NCI-H2081 (cell line): ENCODE measurements at places on chromosomes 1 and 21.

- no peak for DNase-seq
These were observed 61.9 kb downstream of the EPB41 start for GRCh38 chr1:28976248-28976647.

DNA sequence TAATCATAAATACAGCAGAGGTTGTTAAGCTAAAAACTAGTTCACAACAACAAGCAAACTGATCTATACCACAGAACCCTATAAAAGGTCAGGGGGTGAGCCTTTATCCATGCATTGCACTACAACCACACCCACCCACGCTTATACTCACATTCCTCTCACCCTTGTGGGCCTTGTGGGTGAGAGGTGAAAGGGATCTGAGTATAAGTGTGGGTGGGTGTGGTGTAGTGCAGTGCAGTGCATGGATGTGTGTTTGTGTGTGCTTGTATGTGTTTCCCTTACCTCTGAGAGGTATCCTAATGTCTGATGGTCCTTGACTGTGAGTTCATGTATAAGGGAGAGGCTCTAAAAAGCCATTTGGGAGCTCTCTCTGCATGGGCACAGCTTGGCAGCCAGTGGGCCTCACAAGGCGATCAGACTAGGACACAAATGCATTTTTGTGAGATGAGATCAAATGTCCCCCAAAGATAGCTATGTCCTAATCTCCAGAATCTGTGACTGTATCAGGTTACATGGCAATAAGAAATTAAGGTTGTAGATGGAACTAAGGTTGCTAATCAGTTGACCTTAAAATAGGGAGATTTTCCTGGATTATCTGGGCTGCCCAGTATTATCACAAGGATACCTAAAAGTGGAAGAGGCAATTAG lies 95.5 kb upstream of the DPT start:
- no peak for DNase-seq

DNA sequence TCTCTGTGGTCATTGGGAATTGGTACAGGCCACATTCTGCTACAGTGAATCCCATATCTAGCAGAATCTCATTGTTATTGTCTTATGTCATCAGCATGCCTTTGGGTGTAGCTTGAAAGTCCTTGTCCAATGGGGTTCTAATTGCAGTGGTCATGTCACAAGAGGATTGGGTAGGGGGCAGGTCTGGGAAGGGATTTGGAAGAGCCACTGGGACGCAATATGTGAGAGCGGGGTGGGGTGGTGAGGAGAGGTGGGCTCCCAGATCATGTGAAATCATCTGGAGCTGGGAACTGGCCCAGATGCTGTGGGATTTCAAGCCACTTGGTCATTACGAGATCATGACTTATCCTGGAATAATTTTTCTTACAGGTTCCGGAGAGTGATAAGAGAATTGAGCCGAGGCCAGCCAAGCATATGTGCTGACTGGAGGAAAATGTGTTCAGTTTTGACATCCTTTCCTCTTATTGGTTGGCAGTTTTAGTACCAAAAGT lies 16.3 kb downstream of the CNIH3 start:
- DNase-seq: no peak

GRCh38 chr1:92186081-92186480 lies 31.6 kb upstream of the C1orf146 start:
- DNase-seq: no peak

DNA sequence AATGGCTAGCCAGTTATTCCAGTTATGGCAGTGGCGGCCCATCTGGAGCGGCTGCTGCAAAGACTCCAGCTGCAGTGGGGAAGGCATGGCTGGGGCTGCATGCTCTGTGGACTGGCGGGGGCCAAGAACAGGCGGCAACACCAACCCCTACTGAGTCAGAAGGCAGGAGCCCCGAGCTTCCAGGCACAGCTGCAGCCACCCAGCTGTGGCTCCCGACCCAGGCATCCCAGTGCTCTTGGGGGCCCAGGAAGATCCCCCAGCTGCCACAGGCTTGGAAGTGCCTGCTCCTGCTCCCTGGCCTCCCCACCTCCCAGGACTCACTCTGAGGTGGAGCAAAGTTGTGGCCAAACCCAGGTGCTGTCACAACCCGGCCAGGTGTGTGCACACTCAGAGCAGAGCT lies 317.0 kb upstream of the RRP15 start:
- DNase-seq: no peak

DNA sequence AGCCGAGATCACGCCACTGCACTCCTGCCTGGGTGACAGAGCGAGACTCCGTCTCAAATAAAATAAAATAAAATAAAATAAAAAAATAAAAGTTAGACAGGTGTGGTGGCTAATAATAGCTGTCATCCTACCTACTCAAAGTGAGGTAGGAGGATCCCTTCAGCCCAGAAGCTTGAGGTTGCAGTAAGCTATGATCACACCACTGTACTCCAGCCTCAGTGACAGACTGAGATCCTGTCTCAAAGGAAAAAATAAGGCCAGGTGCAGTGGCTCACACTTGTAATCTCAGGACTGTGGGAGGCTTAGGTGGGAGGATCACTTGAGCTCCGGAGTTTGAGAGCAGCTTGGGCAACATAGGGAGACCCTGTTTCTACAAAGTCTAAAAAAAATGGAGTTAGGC lies 18.0 kb downstream of the NOL9 start:
- no peak for DNase-seq

- DNase-seq: no peak
These were observed 1.7 kb upstream of the RIPK4 start for GRCh38 chr21:41768437-41769042.

DNA sequence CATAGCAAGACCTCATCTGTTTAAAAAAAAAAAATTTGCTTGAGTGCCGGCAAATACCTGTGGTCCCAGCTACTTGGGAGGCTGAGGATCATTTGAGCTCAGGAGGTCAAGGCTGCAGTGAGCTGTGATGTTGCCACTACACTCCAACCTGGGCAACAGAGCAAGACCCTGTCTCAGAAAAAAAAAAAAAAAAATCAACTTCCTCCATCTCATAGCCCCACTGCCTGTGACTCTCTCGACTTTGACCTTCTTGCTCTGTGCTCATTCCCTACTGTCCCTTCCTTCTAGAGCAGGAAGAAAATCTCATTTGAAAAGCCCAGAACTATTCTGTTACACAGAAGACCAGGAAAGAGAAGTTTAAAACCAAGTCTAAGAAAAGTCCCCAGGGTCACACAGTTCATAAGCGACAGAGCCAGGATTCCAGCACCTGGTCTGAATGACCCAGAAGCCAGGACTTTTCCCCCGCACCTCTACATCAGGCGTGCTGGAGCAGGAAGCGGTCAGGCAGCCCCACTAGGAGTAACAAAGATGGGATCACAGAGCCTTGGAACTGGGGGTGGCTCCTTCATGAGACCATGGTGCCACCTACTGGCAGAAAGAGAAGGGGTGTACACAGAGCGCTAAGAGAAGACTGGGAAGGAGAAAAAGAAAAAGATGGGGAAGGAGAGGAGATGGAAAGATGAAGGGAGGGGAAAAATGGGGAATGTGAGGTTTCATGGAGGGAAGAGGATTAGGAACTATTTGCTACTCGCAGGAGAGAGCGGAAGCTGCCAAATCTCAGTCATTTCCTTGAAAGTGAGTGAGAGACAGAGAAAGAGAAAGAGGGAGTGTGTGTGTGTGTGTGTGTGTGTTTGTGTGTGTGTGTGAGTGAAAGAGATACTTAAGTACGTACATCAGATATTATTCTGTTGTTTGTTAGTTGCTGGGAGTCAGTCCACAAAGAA lies 3.1 kb upstream of the P3R3URF start:
- DNase-seq: peak; percentile 84

DNA sequence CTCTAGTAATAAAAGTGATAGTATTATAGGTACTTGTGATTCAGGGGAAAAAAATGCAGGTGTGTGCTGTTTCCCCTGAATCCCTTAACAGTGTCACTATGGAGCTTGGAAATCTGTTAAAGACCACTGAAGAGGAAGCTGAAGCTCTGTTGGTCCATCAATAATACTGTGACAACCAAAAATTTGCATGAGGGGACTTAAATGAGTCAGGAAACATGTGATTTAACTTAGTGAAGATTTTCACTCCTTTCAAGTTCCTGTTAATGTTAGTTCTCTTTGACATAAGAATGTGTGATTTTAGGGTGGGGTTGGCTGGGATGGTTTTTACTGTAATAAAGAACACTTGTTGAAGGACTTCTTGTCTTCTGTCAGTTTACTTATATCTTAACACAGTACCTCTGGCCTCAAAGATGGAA lies 32.0 kb downstream of the VANGL2 start:
- no peak for DNase-seq

- no peak for DNase-seq
These were observed 35.7 kb downstream of the PTGFR start for GRCh38 chr1:78526496-78526895.

DNA sequence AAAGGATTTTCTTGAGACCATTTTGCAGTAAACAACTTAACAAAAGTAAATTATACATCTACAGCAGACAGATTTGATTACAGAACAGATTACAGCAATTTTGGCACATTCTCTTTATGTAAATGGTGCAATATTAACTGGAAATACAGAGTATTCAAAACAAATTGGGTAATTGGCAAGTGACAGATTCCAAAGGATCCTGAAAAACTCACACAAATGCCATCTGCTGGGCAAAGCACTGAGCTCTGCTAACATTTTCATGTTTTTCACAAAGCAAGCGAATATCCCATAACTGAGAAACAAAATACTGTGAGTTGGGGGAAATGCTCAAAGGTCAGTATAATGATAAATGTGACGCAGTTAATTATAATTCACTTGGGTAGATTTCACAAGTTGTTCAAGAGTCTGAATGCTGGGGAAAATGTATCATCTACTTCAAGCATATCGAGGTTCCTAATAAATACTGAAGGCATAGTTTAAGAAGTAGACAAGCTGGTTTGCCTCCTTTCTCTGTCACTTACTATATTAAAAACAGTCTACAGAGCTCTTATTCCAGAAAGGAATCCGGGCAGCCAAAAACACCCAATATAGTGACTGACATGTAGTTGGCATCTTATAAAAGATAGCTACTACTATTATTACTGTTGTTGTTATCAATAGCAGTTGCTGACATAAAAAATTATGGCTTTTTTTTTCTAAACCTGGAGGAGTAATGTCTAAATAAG lies 75.8 kb upstream of the SDC3 start:
- DNase-seq: no peak

GRCh38 chr1:241513378-241513777 lies 6.2 kb downstream of the FH start:
- no peak for DNase-seq

DNA sequence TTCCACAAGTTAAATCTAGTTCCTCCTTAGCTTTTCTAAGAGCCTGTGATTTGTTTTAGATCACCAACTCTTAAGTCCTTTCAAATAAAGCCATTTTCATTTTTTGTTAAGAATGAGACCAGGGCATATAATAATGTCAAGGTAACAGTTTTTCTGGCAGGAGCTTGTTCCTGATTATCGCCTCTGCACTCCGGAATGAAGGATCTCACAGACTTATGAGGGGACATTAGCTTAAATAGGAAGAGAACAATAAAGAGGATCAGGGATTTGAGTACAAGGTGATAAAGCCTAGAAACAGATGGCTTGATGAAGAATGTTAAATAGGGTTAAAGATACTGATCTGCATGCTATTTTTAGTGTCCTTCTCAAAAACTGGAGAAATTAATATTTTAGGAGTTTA lies 13.6 kb upstream of the OTUD7B start:
- no peak for DNase-seq
